ENCODE measurements at places on chromosomes 2 and 18.

DNA sequence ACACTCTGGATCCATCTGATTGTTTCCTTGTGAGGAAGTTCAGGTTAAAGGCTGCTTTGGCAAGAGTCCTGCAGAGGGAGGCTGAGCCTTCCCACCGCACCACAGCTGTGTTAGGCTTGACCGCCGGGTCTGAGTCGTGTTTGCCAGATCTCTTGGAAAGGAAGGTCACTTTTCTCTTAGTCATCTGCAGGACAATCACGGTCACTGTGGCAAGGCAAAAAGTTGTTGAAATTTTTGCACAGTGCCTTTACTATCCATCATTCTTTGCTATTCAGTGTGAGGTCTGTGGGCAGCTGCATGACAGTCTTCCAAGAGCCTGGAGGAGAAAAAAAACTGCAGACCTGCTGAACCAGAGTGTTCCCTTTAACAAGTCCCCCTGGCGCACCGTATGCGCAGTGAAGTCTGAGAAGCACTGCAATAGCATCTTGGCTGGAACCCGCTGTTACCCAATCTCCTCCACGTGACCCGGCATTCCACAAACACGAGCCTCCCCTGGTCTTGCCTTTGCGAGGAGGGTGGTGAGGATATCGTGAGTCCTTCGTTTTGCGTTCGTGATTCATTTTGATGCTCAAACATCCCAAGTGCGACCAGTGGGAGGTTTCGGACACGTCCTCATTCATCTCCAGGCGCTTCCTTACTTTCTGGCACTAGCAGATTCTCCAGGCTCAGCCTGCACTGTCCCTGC, 23.0 kb downstream of the BIN1 start:
- peak; percentile 61 for DNase-seq

DNA sequence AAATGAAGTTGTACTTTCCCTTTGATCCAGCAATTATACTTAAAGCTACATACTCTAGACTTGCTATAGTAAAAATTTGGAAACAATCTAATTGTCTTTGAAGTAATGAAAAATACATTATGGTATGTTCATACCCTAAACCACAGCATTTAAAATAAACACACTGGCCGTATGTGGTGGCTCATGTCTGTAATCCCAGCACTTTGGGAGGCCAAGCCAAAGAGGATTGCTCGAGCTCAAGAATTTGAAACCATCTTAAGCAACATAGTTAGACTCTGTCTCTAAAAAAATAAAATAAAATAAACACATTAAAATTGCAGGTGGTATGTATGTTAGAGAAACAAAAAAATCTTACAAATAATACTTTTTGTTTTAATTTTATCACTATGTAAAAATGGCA, 208.1 kb upstream of the KLHL14 start:
- DNase-seq, result peak; percentile 7

DNA sequence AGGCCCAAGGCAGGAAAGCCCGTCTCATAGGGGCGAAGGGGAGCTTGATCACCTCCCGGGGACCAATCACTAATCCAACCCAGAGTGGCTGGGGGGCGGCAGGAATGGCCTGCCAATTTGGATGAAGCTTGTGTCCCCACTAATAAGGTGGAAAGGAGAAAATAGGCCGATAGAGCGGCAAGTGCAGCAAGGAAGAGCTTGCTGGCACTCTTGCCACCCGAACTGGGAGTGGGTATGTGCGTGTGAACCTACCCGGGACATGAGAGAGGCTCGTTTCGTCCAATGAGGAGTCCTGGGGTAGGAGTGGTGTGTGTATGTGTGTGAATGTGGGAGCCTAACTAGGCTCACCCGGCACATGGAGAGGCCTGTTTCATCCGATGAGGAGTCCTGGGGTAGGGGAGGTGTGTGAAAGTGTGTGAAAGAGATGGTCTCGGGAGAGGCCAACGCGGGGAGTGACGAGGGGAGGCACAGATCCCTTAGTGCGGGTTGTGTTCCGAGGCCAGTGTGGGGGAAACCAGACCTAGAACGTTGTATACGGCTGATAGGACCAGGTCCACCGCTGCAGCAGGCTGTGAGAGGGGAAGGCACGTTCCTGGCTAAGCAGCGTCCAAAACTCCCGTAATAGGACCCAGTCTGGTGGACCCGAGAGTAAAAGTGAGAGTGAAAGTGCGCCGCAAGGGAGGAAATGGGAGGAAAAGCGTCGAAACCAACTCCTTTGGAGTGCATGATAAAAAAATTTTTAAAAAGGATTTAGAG, 47.1 kb upstream of the SELENOI start:
- DNase-seq, result peak; percentile 53

GRCh38 chr2:160022162-160022561, 40.3 kb downstream of the PLA2R1 start:
- no peak for DNase-seq

DNA sequence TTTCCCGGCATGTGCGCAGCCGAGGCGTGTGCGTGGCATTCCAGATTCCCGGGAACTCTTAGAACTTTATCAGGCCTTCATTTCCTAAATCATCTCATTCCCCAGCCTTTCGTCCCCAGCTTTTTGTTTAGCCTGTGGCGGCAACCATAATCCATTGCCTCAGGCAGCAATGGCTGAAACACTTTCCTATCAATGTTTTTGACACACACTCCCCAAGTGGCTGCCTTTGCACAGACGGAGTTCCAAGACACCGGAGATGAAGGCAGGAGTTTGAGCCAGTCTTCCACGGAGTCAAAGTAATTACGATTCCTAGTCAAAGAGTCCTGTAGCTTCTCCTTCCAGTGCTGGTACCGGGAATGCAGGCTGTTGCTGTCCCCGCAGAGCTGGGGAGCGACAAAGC, 64.8 kb downstream of the KCNG2 start:
- no peak for DNase-seq

All from Daoy (cell line).